ENCODE measurements at places on chromosomes 16 and 17.

DNA sequence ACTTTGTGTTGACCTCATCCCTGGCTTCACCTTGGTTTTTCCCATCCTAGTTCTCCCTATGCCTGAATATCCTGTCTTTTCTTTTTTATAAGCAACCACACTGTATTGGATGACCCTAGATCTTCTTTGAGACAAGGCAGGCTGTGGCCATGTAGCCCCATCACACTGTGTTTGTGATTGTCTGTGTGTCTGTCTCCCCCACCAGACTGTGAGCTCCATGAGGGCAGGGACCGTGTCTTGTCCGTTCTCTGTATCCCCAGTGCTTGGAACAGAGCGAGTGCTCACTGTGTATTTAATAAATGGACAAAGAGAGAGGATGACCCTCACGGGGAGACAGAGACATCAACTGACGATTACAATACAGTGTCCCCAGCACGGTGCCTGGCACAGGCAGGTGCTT lies 7.1 kb downstream of the SLC25A39 start:
- no peak for DNase-seq

DNA sequence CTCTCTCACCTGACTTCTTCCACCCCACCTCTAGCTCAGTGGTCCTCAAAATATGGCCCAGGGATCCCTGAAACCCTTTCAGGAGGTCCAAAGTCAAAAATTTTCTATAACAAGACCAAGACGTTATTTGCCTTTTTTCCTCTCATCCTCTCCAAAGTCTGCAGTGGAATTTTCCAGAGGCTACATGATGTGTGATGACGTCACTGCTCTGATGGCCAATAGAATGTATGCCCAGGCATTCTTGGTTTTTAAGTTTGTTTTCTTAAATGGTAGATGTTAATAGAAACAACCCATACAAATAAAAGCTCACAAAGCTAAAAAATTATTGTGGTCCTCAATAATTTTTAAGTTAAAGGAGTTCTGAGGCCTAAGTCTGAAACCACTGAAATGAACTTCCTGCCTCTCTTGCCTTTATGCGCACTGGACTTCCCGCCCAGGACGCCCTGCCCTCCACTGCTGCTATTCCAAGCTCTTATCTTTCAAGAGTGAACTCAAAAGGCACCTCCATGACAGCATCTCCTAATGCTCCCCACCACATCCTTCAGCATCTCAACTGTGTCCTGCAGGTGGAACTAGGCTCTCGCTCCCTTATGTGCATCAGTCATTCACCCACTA lies 13.5 kb downstream of the UBE2O start:
- DNase-seq = no peak

GRCh38 chr17:841313-841712 lies 59.2 kb downstream of the MRM3 start:
- no peak for DNase-seq

DNA sequence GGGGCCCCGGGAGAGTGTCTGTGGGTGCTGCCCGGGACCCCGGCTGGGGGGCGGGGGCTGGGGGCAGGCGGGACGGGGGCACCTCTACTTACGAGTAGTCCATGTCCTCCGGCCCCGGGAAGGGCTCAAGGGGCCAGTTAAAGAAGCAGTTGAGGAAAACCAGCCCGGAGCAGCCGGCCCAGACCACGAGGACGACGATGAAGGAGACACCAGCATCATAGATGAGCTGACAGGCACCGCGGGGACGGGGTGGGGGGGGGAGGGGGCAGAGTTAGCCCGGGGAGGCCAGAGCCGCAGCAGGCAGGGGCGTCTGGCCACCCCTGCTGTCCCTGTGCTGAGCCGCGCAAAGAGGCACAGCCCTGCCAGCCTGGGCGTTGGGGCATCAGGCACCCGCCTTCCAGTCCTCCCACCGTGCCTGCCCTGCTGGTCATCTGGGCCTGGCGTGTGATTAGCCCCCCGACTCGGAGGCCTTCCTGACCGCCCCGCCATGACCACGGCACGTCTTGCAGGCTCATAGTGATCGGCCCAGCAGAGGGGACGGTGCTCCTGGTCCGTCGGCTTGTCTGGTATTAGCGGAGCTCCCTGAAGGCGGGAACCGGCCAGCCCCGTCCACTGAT lies 29.0 kb upstream of the PITPNA start:
- no peak for DNase-seq

GRCh38 chr17:33667052-33667509 lies 374.0 kb upstream of the ASIC2 start:
- peak; percentile 63 for DNase-seq

- no peak for DNase-seq
Observed at GRCh38 chr16:84194018-84194417, 3.1 kb downstream of the ADAD2 start.

- no peak for DNase-seq
Observed at GRCh38 chr16:72355561-72355960, 183.6 kb upstream of the PMFBP1 start.

DNA sequence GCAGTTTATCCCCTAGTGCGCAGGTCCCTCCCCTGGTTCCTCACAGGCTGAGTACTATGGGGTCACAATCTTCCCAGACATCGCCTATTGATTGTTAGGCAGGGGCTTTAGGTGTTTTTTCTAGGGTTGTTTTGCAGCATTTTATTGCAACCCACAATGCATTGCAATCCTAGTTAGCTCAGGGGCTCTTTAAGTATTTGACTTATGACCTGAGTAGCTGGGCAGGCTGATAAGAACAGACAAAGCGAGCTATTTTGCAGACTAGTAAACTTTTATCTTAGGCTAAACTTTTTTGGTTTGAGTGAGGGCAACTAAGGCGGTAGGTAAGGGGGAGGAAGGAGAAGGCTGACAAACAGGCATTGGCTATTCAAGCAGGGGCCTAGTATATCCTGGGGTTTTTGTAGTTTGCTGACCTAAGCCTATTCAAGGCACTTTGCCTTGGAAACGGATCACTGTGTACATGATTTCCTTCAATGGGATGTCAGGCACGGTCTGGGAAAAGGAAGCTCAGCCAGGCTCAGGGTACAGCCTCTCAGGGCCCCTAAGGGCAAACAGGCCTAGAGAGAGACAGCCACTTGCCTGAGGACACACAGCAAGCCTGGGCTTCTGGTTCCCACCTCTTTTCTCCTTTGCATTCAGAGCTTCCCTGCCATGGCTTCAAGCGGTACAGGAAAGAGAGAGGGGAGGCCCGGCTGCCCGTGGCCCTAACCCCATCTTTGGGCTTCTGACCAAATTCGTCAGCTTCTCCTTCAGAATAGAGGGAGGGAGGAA lies 6.4 kb downstream of the DRC7 start:
- no peak for DNase-seq

- DNase-seq = no peak
Observed at GRCh38 chr17:79360196-79360595, 250.7 kb downstream of the RBFOX3 start.

DNA sequence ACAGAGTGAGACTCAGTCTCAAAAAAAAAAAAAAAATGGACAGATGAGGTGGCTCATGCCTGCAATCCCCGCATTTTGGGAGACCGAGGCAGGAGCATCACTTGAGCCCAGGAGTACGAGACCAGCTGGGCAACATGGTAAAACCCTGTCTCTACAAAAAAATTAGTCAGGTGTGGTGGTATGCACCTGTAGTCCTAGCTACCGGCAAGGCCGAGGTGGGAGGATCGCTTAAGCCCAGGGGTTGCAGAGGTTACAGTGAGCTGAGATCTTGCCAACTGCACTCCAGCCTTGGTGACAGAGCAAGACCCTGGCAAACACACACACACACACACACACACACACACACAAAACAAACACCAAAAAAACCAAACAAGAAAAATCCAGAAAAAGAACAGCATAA lies 7.7 kb upstream of the ENGASE start:
- DNase-seq = no peak

DNA sequence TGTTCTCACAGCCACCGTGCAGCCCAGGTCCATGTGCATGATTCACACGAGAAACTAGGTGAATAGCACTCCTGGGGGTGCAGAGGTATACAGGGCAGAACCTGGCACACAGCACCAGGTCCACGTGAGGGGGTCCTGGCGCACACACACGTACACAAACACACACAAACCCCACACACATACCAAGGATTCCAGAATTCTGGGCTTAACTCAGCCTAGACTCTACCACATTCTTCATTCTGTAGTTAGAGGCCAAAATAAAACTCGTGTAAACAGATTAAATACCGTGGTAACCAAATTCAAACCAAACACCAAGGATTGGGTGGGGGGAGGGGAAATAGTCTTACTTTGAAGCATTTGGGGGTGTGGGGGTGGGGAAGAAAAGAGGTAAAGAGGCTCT lies 58.5 kb downstream of the XYLT1 start:
- DNase-seq = no peak

DNA sequence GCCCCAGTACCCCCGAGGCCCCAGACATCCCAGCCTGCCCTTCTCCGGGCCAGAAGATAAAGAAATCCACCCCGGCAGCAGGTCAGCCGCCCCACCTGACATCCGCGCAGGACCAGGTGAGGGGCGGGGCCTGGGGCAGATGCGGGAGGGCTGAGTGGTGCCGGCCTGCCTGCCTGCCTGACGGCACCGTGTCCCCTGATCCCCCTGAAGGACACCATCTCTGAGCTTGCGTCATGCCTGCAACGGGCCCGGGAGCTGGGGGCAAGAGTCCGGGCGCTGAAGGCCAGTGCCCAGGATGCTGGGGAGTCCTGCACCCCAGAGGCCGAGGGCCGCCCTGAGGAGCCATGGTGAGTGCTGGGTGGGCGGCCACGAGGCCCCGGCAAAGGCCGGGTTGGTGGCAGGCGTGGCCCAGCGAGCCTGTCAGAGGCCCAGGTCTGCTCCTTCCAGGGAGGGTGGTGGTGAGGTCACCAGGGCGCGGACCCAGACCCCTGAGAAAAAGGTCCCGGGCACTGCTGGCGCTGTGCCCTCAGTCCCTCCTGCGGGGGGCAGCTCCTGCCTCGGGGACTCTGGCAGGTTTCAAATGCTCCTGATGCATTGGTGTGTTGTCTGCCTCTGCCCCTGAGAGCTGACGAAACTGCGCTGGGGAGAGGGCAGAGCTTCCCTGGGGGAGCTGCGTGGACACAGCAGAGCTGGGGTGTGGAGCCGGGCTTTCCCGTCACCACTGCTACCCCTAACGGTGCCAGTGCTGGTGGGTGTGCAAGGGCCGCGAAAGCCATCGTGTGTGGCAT lies 1.2 kb downstream of the CDT1 start:
- DNase-seq = peak; percentile 56

DNA sequence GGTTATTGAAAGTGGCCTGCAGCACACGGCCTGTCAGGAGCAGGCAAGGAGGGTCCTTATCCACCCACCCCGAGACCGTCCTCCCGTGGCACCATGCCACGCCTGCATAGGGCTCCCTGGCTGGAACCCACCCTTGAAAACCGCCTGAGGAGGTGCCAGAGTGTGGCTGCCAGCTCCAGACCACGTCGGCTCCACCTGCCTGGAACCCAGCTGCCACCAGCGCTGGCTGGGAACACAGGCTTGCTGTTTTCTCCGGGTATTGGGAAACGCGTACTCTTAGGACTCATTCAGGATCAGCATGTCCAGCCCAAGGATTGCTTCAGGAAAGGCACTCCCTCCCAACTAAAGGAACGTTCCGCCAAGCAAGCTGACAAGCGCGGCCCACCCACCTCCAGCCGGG lies 6.7 kb downstream of the ARL16 start:
- DNase-seq = no peak

GRCh38 chr17:33469911-33470310 lies 176.8 kb upstream of the ASIC2 start:
- no peak for DNase-seq

GRCh38 chr17:48752399-48753288 lies 24.1 kb upstream of the HOXB13 start:
- no peak for DNase-seq

- DNase-seq = no peak
Observed at GRCh38 chr16:78915811-78916345, 684.7 kb downstream of the MAF start.

- DNase-seq = no peak
Observed at GRCh38 chr17:27378482-27379175, 77.6 kb upstream of the KSR1 start.

DNA sequence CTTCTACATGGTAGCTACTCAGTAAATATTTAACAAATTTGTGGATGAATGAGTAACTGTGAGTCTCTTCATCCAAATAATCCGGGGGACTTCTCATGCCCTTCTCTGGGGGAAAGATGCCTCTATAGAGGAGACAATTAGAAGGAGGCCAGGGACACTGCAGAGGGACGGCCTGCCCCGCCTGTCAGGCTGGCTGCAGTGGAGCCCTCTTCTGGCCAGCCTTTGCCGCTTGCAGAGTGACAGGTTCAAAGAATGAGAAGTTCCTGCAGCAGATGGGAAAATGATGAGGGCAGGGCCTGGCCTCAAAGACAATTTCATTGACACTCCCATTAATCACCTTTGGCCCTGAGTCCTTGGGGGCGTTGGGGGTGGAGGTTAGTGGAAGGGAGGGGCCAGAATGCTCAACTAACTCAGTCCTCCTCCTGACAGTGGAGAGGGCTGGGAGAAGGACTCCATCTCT lies 339.0 kb downstream of the MAF start:
- no peak for DNase-seq

GRCh38 chr17:41653421-41653820 lies 29.0 kb upstream of the KRT17 start:
- no peak for DNase-seq

DNA sequence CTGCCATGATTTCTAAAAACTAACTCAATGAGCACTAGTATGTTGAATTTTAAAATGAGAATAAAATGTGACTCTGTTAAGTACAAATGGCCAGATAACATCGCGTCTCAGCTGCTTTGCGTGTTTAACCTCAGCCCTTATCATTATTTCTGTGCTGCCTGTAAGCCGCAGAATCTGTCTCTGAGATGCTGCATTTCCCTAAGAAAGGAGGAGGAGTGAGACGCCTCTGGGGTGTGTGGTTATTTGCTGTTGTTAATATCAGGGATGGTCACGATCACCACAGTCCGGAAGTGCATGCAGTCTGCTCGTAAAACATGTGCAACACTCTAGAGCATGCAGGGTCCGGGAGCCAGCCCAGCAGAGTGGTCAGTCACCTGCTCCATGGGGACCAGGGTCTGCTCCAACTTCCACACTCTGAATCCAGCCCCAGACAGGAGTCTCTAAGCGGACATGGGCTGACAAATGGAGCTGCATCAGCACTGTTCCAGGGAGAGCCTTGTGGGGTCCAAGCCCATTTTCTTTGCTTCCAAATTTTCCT lies 342.5 kb downstream of the MAF start:
- no peak for DNase-seq

DNA sequence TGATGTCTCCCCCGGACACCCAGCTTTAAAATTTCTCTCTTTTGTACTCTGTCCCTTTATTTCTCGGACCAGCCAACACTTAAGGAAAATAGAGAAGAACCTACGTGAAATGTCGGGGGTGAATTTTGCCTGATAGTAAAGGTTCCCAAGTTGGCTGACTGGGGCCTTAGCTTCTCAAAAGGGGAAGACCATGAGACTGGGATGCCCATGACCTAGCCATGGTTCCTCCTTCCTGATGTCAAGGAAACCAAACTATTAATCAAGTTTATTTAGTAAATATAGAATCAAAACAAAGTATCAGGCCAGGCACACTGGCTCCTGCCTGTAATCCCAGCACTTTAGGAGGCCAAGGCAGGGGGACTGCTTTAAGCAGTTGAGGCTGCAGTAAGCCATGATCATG lies 2.4 kb upstream of the EIF1 start:
- DNase-seq = no peak

GRCh38 chr17:48961516-48962233 lies 6.7 kb downstream of the GIP start:
- no peak for DNase-seq

Data from activated CD4-positive, alpha-beta T cell treated with anti-CD3 and anti-CD28 coated beads, Interleukin-2, amount 50 U/mL, for 16 hours (primary cell).